ENCODE measurements at places on chromosomes 3 and 15.

GRCh38 chr15:80015156-80015555, 44.2 kb upstream of the BCL2A1 start:
- no peak for DNase-seq

- DNase-seq = no peak
Measured at GRCh38 chr3:175651716-175652115, 792.6 kb downstream of the NAALADL2 start.

- no peak for DNase-seq
Measured at GRCh38 chr15:48318131-48318530, 13.1 kb upstream of the DUT start.

GRCh38 chr3:147410116-147410525, 956 bp downstream of the ZIC1 start:
- no peak for DNase-seq

GRCh38 chr15:74978503-74978902, 16.9 kb upstream of the SCAMP5 start:
- no peak for DNase-seq

Measured in GOT3 (cell line).